Activated naive CD8-positive, alpha-beta T cell treated with anti-CD3 and anti-CD28 coated beads, Interleukin-2, amount 10 ng/mL, durations not matched to agents 7 days and 5 days (primary cell): ENCODE measurements at places on chromosomes 12 and 14. TPM values are rescaled to one million over a fixed set of nuclear protein-coding genes. Genes with fewer than 3 reads are reported as not detected.
A peak's percentile ranks its signal among the peaks of the same experiment; 100 is the strongest.

- DNase-seq = no peak
These were observed 67.5 kb upstream of the PRIMA1 start for GRCh38 chr14:93855737-93856136.

- no peak for DNase-seq
These were observed 1.2 kb downstream of the PIANP start for GRCh38 chr12:6699259-6699988.

- DNase-seq = no peak
These were observed 18.1 kb downstream of the CAMKK2 start for GRCh38 chr12:121278169-121279070.

Gene SSPN
- not detected for total RNA-seq

DNA sequence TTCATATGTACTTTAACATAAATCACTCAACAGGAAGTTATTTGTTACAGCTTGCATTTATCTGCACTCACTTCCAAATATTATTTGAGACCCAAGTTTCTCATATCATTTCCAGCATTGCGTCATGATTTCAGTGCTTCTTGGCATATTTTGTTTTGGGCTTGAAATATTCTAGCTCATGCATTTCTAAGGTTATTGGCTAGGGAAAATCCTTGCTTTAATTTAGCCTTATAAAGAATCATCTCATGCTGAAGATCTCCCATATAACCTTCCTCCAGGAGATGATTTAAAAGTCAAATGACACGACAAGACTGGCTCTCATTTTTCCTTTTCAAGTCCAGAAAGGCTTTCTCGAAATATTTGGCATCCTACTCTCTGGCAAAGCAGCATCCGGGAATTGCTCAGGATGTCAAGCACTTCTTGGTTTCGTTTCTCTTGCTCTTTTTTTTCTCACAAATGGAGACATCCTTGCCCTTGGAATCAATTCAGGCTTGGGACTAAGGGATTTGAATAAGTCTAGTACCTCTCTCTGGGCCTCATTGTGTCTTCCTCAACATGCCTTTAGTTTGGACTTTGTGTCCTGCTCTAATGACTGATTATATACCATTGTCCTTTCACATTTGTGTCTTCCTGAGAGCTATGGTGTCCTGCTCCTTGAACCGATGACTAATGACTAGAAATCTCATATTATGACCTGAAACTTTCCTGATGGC, 295.0 kb downstream of the RMST start:
- no peak for DNase-seq

DNA sequence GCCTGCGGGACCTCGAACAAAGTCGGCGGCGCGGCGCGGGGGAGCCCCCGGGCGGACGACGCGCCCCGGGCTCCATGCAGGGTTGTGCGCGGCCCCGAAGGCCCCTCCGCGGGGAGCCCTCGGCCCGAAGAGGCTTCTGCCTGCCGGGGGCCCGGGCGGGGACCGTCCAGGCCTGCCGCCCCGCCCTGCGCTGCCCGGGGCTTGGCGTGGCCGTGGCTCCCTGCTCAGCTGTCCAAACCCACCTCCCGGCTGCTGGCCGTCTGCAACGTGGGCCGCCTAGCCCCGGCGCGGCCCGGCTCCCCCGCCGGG, 670 bp downstream of the DYRK2 start:
- DNase-seq = no peak

Gene METTL25
- total RNA-seq = 12.5 TPM

- DNase-seq = no peak
These were observed 107.0 kb downstream of the MGST1 start for GRCh38 chr12:16454481-16454880.

DNA sequence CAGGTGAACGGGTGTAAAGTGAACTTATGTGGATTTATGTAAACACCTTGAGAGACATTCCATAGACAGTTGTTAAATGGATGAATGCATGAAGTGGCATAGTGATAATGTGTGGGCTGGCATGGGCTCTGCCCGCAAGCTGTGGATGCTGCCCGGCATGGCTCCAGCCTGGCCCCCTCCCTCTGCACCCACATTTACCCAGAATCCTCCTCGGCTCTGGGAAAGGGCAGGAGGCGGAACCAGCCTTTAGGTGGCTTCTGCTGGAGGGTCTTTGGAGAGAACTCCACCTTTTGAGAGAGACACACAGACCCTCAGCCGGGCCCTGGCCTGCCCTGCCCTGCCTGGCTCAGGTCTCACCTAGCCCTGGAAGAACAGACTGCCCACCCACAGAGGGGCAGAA, 18.7 kb downstream of the RASAL1 start:
- DNase-seq = no peak

GRCh38 chr12:113961921-113962710, 4.0 kb downstream of the RBM19 start:
- DNase-seq = no peak

DNA sequence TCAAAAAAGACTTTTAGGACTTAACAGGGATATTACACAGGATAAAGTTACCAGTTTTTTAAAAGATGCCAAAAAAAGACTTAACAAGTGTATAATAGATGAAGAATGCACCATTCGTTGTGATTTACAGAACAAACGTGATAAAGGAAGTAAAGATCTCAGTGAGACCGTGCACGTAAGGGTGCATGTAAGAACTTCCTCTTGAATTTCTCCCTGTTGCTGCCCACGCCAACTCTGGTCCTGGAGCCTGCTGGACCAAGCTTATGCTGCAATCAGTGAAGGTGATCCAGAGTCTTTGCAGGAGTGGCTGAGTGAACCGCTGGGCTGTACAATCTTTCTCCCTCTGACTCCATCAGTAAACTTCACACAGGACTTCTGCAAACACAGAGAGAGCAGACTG, 593.7 kb downstream of the TMEM121 start:
- no peak for DNase-seq

DNA sequence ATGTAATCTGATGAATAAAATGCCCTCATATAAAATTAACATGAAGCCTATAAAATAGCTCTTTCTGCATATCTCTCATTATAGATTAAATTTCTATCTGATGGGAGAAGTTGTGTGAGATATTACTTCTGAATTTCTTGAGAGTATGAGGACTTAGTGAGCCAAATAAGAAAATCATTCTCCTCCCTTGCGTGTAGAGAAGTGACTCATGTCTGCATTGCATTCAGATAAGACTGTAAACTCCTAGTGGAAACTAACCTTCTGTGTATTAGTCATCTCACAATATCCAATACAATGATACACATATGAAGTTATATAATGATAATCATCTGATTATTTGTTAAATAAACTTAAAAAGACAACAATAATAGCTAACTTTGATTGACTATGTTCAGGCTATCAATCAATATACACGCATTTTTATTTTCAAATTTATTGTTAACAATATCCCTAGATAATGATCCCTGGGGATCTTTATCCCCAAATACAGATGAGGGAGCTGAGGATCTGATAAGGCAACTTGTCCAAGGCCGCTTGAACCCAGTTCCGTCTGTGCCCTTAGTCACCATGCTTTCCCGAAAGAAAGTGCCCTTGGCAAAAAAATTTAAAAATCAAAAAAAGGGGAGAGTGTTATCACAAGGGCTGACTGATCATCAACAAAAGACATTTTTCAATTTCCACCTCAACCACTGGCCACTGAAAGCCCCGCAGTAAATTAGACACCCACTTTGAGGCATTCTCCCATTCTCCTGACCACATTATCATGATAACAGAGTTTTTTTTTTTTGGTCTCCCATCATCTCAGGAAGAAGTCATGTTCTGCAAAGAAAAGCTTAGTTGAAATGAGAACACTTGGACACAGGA, 189.2 kb upstream of the RASSF8 start:
- no peak for DNase-seq

- DNase-seq = no peak
These were observed 15.4 kb downstream of the SLC6A13 start for GRCh38 chr12:247271-247670.

DNA sequence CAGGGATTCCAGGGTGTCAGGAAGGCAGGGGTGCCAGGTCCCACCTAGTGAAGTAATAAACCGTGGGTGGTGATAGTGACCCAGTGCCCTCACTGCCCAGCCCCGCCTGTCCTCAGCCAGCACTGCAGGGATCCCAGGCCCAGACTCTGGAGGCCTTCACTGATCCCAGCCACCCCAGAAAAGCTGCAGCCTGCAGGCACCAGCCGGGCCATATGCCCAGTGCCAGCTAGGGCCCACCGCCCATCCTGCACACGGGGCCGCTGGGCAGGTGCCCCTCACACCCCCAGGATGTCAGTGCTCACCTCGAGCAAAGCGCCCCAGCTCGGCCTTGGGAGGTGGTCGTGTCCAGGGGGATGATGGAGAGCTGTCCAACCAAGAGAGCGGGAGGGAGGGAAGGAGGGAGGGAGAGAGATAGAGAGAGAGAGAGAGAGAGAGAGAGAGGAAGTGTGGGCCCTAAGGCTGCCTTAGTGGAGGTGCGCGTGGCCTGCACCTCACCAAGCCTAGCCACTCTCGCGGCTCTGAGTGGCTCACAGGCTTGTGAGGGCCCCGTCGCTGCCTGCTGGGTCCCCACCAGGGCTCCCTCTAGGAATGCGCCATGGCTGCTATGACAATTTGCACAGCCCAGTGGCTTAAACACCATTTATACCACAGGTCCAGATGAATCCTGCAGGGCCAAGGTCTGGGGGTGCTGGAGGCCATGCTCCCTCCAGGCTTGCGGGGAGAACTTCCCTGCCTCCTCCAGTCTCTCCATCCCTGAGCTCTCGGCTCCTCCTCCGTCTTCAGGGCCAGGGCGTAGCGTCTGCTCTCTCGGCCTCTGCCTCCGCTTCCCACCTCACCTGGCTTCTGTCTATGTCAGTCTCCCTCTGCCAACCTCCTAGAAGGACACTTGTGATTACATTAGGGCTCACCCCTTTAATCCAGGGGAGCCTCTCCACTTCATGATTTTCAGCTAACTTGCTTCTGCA, 401.0 kb downstream of the TMEM121 start:
- DNase-seq = peak; percentile 28

DNA sequence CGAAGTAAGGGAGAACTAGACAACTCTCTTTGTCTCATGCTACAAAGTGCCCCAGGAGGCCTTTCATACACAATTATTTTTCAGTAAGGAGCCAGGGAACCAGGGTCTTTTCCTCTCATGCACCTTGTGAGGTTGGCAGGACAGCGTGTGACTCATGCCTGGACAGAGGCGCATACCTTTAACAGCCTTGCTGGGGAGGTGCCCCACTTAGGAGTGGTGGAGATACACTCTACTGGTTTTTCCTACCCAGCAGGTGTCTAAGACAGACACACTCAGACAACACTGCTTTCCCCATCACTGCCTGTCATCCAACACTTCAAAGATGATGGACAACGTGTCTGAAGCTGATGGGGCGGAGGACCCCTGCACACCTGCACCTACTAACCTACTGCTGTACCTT, 49.1 kb downstream of the B4GALNT3 start:
- no peak for DNase-seq

Gene AP5M1
- 50.2 TPM for total RNA-seq

DNA sequence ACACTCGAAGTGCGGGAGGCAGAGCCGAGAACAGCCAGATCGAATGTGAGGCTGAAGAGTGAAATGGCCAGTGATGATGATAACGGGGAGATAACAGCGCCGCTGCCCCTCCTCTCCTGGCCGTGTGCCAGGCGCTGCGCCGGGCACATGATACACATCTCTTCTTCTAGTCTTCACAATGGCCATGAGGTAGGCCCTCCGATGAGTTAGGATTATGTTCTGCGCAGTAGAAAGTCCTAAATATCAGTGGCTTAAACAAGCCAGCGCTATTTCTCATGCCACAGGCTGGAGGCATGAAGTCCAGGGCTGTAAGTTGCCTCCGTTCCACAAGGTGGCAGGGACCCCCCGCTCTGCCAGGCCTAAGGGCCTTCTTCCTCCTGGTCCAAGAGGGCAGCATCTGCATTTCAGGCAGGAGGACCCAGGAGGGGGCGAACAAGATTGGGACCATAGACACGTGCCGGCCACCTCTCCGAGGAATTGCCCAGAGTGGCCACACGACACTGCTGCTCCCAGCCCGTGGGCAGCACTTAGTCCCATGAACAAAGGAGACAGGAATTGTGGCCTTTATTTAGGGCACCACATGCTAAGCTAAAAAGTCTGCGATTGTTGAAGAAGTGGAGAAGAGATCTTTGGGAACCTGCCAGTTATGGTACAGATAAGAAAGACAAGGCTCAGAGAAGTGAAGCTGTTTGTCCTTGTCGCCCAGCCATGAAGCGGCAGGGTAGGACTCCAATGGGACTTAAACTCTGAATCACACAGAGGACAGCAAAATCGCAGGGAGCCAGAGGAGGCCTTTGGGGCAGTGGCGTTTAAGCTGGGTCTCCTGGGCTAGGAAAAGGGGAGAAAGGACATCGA, 10.9 kb upstream of the HVCN1 start:
- DNase-seq = no peak

- no peak for DNase-seq
These were observed 479.8 kb downstream of the FUT8 start for GRCh38 chr14:65892315-65892714.

DNA sequence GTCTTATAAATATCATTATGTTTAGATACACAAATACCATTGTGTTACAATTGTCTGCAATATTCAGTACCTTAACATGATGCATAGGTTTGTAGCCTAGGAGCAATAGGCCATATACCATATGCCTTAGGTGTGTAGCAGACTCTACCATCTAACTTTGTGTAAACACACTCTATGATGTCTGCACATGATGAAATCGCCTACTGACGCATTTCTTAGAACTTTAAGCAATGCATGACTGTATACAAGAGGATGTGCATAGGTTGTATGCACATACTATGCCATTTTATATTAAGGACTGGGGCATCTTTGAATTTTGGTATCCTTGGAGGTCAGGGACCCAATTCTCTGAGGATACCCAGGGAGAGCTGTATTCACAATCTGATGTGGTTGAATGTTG, 10.1 kb upstream of the BTG1 start:
- DNase-seq = no peak

- no peak for DNase-seq
These were observed 81.9 kb downstream of the PELI2 start for GRCh38 chr14:56199982-56200577.

- no peak for DNase-seq
These were observed 1636.5 kb upstream of the SEL1L start for GRCh38 chr14:83170165-83170564.

Gene TEDC1
- 43.3 TPM for total RNA-seq

GRCh38 chr14:59161561-59162175, 26.8 kb upstream of the DAAM1 start:
- no peak for DNase-seq

GRCh38 chr14:91367173-91368171, 50.1 kb downstream of the CCDC88C start:
- no peak for DNase-seq

Gene TDRD9
- total RNA-seq = 0.62 TPM

DNA sequence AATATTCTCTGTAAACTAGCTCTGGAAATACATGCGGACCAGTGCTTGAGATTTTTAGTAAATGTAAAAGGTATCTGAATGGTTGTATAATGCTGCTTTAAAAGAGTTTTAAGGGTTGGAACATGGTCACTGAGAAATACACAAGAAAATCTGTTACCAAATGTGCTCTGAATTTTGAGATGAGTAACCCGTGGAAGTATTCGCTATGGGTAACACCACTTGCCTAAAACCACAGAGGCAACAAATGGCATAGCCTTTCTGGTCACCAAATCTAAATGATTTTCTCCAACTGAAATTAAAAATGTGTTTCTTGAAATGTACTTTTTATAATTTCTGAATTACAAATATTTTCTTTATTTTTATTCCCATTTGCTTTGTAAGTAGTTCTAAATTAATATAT, 745.7 kb downstream of the DIO2 start:
- DNase-seq = no peak
